Anterior cingulate cortex (tissue), 58 donors: ENCODE measurements at places on chromosomes 16 and 17.

- no peak for DNase-seq
Measured at GRCh38 chr17:80034791-80035686, 633 bp downstream of the TBC1D16 start.

DNA sequence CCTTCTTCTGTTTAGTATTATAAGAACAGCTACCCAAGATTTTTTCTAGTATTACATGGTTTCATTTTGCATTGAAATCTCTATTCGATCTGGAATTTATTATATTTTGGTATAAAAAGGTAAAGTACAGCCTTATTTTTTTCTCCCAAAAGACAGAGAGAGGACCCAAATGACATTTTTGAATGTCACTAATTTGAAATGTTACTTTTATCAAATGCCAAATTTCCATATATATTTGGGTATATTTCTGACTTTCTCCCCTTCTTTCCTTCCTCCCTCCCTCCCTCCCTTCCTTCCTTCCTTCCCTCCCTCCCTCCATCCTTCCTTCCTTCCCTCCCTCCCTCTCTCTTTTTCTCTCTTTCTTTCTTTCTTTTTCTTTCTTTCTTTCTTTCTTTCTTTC, 6.2 kb upstream of the CHP2 start:
- no peak for DNase-seq

DNA sequence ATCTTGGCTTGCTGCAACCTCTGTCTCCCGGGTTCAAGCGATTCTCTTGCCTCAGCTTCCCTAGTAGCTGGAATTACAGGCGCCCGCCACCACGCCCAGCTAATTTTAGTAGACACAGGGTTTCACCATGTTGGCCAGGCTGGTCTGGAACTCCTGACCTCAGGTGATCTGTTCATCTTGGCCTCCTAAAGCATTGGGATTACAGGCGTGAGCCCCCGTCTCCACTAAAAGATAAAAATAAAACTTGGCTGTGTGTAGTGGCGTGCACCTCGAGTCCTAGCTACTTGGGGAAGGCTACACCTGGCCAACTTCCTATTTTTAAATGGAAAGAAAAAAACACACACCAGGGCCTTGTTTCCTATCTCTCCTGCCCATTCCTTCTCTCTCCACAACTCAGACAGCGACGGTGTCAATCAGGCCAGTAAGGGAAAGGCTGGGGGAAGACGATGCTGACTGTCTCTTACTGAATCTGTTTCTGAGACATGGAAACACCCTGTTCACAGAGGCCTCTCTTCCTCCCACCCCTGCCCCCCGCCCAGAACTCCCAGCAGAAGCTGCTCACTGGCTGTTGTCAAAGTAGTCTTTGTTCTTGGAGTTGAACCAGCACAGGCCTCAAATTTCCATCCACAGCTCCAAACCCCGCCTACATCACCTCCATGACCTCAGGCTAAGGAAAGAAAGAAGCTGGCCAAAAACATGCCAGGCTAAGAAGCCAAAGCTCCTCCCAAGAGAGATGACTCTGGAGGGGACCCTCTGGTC, 96.6 kb downstream of the NXN start:
- DNase-seq = no peak

- DNase-seq = no peak
Measured at GRCh38 chr17:68737761-68738443, 136.7 kb upstream of the FAM20A start.

DNA sequence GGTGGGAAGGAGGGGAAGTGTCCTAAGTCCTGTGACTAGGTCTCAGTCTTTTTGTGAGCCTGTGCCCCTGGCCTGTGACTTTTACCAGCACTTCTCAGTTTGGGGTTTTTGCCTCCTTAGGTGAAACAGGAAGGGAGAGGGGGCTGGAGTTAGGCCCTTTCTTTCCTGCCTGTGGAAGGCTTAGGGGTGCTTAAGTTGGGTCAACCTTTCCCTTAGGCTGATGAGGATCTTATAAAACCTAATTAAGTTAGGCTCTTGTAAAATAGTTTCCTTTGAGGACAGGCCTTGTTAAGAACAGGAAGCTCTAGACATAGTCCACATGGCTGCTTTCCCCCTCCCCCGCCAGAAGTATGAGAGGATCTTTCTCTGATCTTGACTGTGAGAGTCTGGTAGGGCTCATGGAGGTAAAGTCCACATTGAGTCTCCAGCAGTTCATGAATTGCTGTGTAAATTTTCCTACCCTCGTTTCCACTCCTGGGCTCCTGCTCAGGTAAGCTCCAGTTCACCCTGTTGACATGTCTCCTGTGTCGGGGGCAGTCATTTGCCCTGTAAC, 17.0 kb upstream of the DNASE1 start:
- DNase-seq = no peak

- no peak for DNase-seq
Measured at GRCh38 chr16:68640972-68641371, 4.1 kb upstream of the CDH3 start.

GRCh38 chr16:87447323-87447722, 45.5 kb downstream of the ZCCHC14 start:
- no peak for DNase-seq
